Putamen (tissue), 1 donor: ENCODE measurements at places on chromosomes 11 and 22.

DNA sequence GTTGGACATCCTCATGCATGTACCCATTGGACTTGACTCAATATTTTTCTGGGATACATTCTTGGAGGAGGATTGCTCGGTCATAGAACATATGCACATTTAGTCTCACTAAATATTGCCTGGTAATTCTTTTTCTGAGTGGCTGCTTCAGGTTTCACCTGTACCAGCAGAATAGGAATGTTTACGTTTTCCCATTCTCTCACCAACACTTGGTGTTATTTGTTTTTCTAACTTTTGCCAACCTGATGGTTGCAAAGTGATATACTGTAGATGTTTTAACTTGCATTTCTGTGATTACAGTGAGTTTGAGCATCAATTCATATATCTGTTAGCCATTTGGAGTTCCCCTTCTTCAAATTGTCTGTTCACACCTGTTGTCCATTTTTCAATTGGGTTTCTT is 1.3 kb upstream of the MRGPRD start:
- no peak for DNase-seq

DNA sequence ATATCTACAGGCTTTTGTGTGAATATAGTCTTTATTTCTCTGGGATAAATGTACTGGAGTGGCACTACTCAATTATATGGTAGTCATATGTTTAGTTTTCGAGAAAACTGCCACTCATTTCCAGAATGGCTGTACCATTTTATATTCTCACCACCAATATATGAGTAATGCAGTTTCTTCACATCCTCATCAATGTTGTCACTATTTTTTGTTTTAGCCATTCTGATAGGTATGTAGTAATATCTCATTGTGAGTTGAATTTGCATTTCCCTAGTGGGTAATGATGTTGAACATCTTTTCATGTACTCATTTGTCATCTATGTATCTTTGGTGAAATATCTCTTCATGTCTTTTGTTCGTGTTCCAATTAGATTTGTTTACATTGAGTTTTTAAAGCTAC is 18.0 kb downstream of the ACRV1 start:
- no peak for DNase-seq

- DNase-seq = no peak
These were observed 114.9 kb downstream of the NAV2 start for GRCh38 chr11:19827399-19828135.

GRCh38 chr11:14067686-14068085 is 105.2 kb downstream of the SPON1 start:
- no peak for DNase-seq

GRCh38 chr22:46064966-46065666 is 85.2 kb upstream of the PPARA start:
- no peak for DNase-seq

GRCh38 chr22:28986366-28986765 is 75.3 kb downstream of the C22orf31 start:
- DNase-seq = no peak

- DNase-seq = no peak
These were observed 28.6 kb downstream of the SLC36A4 start for GRCh38 chr11:93169143-93169542.

GRCh38 chr11:72856065-72856464 is 41.9 kb downstream of the ATG16L2 start:
- no peak for DNase-seq

DNA sequence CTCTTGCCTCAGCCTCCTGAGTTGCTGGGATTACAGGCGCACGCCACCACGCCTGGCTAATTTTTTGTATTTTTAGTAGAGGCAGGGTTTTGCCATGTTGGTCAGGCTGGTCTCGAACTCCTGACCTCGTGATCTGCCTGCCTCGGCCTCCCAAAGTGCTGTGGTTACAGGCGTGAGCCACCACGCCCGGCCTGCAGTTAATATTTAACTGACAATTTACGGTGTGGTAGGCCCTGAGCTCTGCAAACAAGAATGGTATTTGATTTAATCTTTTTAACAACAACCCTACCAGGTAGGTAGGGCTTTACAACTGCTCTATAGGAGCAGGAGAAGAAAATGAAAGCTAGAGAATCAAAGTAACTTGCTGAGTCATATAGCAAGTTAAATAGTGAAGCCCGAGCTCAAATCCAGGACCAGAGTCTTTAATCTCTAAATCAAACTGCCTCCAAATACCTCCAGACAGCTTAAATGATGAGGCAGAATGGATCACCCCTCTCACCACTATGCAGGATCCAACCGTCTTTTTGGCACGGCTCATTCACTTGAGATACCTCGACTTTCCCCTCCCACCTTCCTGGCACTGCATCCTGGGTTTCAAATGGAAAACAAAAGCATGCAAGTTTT is 9.4 kb downstream of the UEVLD start:
- DNase-seq = no peak

GRCh38 chr11:20000351-20001134 is 159.7 kb downstream of the DBX1 start:
- DNase-seq = peak; percentile 67

DNA sequence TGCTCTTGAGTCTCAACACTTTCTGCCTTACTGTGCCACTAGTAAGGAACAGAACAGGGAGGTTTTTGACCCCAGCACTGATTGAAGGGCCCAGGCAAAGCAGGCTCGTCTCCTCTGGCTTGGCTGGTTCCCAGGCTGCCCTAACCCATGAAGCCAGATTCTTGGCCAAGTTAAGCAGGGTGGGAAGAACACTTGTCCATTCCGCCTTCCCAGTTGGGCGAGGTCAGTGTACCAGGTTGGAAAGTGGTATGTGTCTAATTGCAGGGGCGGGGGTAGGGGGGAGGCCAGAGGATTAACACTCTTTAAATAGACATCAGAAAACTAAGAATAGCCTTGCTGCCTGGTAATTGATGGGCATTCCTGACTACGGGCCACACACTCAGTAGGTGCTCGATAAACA is 14.4 kb downstream of the TIMP3 start:
- DNase-seq = no peak

DNA sequence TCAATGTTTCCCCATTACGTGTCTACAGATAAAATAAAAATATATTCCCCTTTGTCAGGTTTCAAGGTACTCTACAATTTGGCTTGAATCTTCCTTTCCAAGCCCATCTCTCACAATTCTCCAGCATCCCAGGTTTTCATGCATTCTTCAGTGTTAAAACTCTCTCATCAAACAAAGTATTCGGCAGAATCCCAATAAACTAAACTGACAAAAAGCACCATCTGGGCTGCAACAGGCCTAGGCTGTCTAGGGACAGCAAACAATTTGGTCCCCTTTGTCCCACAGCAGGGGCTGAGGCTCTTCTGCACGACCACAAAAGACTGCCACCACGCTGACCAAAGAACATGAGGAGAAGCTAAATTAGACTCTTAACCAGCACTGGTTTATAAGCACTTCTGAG is 159.4 kb downstream of the CADM1 start:
- DNase-seq = no peak

- peak; percentile 28 for DNase-seq
These were observed 20.0 kb downstream of the TRMU start for GRCh38 chr22:46355369-46355995.

- no peak for DNase-seq
These were observed 21.0 kb downstream of the OR51E1 start for GRCh38 chr11:4664786-4665185.

DNA sequence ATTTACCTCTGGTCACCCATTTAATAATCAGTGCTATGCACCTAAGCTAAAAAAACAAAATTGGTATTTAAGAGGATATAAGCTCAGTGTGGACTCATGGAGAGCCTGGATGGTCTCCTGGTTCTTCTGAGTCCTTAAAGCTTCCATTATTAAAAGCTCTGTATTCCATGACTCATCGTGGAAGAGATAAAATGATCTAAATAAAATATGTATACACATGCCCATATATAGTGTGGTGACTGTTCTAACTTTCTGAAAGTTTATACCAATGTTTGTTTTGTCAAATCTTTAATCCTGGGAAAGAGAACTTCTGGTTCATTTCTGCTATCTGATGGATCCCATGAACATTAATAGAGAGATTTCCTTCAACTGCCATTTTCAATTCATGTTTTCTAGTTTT is 375.9 kb downstream of the GUCY1A2 start:
- DNase-seq = no peak

DNA sequence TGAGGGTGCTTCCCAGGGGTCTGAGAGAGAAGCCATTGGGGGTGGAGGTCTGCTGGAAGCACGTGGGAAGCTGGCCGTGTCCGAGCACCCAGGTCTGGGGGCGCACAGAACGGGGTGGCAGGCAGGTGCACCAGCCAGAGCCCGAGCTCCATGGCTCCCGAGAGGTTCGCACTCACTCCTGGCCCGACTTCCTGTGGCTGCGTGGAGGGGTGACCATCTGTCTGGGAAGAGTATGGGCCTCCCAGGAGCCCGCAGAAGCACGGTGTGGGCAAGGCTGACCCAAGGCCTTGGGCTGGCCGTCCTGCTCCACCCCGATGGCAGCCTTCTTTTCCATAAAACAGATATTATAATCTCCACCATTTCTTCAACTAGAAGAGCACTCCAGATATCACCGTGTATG is 256.0 kb upstream of the B3GAT1 start:
- no peak for DNase-seq

DNA sequence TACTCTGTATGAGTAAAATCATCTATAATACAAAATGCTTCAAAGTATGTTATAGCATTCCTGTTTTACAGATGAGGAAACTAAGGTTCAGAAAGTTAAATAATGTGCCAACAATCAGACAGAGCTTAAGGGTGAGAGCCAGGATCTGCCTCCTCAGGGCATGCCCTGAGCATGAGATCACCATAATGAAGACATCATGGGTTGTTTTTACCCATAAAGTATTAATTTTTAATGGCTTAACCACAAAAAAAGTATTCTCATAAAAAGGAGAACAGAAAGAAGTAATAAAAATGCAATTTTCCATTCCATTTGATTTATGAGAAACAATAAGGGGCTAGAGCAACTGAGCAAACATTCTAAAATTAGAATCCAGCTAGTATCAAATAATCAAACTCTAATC is 534.3 kb upstream of the ARHGAP42 start:
- no peak for DNase-seq

- DNase-seq = no peak
These were observed 128.8 kb downstream of the SGSM3 start for GRCh38 chr22:40499209-40499623.

- no peak for DNase-seq
These were observed 14.3 kb upstream of the OR10D3 start for GRCh38 chr11:124168796-124169195.

GRCh38 chr11:116928102-116928777 is 90.8 kb upstream of the APOA1 start:
- no peak for DNase-seq

GRCh38 chr11:106961048-106961447 is 57.2 kb downstream of the GUCY1A2 start:
- no peak for DNase-seq

GRCh38 chr11:11247086-11247485 is 106.0 kb downstream of the CSNK2A3 start:
- DNase-seq = no peak

GRCh38 chr11:57499413-57499982 is 16.0 kb downstream of the SLC43A1 start:
- peak; percentile 92 for DNase-seq

DNA sequence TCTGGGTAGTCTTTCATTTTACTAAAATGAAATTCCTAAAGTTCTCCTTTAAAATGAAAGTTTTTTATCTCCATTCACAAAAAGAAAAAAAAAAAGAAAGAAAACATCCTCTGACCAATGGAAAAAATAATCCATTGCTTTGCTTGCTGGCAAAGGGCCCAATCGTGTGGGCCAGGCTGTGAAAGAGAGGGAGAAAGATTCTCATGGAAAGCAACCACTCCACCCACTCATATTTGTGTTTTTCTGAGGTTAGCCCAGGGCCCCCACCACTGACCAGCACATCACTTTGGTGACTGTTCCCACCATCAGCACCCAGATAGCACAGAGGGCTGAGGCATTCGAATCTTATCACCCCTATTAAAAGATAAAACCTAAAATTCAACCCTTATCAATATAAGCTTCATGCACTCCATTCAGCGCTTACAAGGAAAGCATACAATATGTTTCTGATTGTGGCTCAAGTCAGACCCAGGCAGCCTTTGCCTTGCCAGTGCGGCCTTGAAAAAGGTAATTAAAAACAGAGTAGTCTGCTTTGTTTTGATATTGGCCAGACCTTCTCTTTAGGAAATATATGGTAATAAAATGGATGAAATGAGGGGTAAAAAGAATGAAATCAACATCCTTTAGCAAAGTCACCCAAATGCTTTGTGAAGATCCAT is 192.8 kb downstream of the ETS1 start:
- no peak for DNase-seq

DNA sequence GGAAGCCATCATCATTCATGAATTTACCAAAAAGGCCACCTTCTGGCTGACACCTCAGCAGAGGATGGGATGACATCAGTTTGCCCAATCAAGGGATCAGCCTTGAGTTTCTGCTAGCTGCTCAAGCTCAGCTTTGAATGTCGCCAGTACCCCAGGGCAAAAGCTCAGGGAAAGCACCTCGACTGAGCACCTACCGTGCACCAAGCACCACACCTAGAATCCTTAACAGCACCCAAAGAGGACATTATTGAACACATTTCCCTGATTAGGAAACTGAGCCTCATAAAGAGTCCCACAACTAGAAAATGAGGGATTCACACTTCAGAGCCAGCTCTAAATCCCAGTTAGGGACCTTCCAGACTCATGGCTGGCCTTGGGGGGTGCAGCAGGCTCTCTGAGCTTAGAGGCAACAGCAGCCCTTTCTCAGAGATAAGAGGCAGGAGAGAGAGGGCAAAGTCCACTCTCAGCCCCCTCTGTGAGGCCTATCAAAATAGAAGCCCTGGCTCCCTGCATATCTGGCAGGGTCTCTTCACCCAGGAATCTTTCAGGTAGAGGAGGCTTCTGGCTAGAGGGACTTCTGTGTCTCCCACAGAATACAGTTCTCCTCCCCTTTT is 13.4 kb upstream of the DAGLA start:
- no peak for DNase-seq

GRCh38 chr11:44217432-44217831 is 92.5 kb downstream of the ALX4 start:
- DNase-seq = no peak

DNA sequence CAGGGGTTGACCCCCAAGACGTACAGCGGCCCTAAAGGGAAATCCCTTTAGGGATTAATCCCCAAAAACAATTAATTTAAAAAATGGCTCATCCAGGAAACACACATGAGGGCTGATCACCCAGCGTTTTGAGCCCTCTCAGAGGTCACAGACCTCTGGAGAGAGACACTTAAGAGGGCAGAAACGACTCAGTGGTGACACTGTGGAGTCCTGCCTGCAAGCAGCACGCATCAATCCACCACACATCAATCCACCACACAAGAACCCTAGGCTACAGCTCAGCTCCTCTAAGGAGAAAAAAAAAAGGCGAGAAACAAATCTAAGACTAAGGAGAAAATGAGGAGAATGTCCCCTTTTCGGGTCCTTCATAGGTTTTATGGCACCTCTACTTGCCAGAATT is 12.5 kb upstream of the SELENOH start:
- DNase-seq = no peak

GRCh38 chr11:100630898-100631297 is 56.2 kb upstream of the ARHGAP42 start:
- no peak for DNase-seq

DNA sequence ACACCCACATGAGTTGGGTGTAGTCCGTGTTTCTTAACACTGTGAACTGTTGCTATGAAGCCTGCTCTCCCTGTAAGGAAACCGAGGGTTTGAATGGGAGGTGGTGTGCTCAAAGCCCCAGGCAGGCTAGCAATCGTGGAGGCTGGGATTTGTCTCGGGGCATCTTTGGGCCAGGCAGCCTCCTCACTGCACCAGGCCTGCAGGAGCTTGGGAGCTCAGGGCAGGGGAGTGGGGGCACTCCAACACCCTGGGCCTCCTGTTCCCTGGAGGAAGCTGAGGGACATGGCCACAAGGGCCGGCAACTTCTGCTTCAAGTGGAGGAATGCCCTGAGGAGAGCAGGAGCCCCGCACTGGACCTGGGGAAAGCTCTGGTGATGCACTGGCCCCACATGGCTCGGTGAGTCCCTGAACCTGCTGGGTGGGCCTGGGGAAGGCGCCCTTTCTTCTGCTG is 164.7 kb upstream of the B3GAT1 start:
- DNase-seq = no peak
